ENCODE measurements at places on chromosomes 11 and 22. TPM values are rescaled to one million over a fixed set of nuclear protein-coding genes. Genes with fewer than 3 reads are reported as not detected.

GRCh38 chr11:61526956-61527731 is 18.6 kb downstream of the LRRC10B start:
- ATAC-seq, result no peak

DNA sequence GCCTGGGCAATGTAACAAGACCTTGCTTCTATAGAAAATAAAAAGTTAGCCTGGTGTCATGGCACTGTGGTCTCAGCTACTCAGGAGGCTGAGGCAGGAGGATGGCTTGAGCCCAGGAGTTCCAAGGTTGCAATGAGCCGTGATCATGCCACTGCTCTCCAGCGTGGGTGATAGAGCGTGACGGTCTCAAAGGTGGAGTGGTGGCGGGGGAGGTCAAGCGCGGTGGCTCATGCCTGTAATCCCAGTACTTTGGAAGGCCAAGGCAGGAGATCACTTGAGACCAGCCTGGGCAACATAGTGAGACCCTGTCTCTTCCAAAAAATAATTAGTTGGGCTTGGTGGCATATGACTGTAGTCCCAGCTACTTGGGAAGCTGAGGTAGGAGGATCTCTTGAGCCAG is 16.7 kb upstream of the PISD start:
- ATAC-seq, result no peak

DNA sequence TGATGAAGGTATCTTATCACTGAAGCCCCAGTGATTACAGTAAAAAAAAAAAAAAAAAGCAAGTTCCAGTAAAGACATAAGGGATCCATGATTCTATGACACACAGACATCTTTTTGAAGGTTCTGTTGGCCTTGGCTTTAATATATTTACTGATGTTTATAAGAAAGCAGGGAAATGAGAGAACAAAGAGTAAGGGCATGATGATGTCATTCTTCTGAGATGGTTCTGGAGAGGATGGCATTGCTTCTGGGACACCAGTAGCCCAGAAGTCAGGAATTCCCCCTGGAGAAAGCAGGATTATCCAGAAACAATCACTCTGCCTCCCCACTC is 233.6 kb downstream of the FAM76B start:
- ATAC-seq, result no peak

- no peak for ATAC-seq
These were observed 11.3 kb downstream of the CDC42BPG start for GRCh38 chr11:64833198-64833502.

DNA sequence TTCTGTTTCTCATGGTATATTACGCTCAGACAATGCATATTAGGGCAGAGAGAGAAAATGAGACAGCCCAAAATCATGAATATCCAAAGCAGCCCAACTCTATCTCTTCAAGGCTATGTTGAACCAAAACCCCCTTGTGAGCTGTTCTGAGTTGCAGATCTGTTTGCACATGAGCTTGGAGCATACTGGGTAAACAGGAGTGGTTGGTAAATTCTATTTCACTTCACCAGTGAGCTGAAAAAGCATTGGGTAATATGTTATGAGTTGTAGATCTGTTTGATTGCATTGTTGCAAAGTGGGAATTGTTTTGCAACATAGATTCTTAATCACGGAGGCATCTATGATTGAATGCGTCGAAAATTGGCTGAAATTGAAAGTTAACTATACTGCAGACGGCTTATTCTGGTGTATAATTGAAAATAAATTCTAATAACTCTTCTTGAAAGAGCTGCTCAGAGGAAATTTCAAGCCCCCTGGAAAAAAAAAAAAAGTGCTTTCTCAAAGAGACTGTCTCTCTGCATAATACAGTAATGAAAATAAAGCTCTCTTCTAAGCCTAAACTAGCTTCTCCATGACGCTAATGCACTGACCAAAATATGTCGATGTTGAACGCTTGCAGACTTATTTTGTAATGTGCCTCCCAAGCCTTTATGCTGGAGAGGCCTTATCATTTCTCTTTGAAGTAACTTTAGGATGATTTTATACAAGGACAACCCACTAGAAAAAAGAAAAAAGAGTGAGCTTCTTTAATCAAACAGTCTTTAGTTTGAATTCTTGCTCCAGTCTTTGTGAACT is 263.7 kb downstream of the NTM start:
- ATAC-seq, result peak; percentile 46

GRCh38 chr11:58567889-58568512 is 7.7 kb downstream of the LPXN start:
- ATAC-seq, result peak; percentile 64

GRCh38 chr11:12139144-12139881 is 28.9 kb downstream of the MICAL2 start:
- no peak for ATAC-seq

DNA sequence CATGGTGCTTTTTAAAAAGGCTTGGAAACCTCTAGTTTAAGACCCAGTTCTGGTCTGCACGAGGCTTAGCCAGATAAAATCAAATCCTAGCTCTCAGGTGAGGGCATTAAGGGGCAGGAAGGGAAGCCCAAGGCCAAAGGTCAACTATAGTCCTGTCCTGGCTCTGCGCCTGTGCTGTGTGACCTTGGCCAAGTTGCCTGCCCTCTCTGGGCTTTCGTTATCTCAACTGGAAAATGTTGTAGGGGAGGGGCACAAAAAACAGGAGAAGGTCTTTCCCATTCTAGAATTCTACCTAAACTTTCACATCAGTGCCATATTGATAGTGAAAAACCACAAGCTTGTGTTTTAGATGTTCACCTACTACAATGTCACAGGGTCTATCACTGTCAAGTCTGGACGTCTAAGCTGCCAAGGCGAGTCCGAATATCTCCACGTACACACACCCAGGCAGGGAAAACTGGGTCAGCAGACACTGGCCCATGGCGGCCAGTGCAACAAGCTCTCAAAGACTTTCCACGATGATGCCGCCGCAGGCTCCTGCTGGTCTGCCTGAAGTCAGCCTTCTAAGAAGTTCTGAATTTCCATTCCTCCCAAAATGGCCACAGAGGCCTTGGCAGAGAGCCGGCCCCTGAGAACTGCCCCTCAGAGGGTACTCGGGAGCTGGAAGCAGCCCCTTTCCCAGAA is 18.0 kb downstream of the MN1 start:
- ATAC-seq, result no peak

- peak; percentile 65 for ATAC-seq
These were observed 70.2 kb upstream of the PPARA start for GRCh38 chr22:46079861-46080821.

- ATAC-seq, result peak; percentile 11
These were observed 1.7 kb downstream of the KLHDC7B start for GRCh38 chr22:50547263-50547985.

- ATAC-seq, result no peak
These were observed 16.6 kb downstream of the ASRGL1 start for GRCh38 chr11:62353841-62354240.

GRCh38 chr11:126776119-126776518 is 224.5 kb downstream of the KIRREL3 start:
- no peak for ATAC-seq

DNA sequence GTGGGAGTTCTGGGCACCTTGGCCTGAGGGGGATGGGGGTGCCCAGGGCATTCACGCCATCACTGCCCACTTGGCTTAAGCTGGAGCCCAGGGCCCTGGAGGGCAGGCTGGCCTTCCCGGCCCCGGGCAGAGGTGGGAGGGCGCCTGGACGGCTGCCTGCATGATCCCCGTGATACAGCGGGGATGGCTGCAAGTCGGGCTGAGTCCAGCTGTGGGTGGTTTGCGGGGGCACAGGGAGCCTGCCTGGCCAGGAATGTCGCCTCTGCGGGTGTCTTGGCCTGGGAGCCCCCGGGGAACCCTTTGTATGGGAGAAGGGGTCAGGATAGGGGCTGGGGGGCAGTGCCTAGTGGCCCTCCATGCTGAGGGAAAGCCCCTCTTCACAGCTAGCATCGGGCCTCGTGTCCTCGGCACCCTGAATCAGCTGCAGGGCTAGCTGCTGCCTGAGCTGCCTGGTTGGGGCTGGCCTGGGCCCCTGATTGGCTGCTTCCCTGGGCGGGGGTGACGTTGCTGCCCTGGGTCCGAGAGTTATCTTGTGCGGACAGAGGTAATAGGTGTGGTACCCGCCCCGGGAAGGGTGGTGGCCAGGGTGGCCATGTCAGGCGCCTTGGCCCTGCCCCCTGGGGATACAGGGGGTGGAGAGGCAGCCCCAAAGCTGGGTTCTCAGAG is 8.3 kb downstream of the BRSK2 start:
- no peak for ATAC-seq

DNA sequence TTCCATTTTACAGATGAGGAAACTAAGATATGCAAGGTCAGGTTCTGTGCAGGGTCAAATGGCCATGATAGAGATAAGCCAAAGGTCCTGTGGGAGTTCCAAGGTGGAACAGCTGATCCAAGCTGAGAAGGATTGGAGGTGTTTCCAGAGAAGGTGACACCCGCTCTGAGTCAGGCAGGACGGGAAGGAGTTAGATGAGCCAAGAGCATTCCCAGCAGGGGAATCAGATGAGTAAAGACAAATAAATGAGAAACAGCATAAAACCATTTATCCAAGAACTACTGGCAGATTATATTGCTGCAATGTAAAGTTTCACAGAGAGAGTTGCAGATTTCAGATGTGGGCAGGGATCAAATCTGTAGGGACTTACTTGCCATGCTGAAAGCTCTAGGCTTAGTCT is 18.9 kb upstream of the HEPHL1 start:
- ATAC-seq, result no peak

DNA sequence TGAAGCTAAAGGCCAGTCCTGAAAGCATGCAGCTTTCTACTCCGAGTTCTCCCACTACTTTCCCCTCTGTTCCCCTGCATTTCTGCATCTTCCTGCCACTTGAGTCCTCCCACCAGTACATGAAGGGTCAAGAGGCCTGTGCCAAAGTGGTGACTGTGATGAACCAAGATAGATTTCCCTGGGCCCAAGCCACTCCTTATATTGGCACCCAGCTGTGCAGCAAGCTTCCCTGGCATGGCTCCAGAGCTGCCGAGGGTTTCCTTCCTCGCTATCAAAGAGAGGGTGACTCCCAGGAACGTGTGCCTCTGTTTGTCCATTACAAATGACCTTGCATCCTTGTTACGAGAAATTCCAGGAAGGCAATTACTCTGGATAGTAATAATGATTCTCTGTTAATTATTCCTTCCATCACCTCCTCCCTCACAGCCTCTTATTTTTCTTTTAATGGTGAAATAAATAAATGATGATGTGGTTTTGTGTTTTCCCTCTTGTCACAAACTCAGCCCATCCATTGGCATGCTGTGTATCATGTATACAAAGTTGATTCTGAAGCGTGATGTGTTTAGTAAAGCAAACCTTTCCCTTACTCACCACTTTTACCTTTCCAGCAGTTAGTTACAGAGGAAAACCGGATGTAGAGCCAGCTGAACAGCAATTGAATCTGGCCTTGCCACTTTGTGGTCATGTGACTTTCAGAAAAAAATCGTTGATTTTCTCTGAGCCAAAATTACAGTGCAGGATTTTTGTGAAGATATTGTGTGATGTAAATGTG is 8.3 kb downstream of the SRSF8 start:
- no peak for ATAC-seq

DNA sequence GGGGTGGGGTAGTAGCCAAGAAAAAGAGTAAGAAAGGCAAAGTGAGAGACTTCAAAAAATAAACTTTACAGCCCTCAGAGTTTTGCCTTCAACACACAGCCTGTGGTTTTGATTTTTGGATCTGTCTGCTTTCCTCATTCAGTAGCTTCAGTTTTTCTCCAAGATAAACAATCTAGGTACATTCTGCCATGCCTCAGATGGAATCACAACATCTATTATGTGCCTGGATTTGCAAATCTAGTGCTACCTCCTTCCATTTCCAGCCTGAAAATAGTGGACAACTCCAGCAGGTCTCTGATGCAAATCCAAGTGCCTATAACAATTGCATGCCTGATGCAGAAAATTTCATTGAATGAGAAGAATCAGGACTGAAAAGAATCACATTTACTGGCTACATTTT is 206.6 kb upstream of the GUCY1A2 start:
- no peak for ATAC-seq

DNA sequence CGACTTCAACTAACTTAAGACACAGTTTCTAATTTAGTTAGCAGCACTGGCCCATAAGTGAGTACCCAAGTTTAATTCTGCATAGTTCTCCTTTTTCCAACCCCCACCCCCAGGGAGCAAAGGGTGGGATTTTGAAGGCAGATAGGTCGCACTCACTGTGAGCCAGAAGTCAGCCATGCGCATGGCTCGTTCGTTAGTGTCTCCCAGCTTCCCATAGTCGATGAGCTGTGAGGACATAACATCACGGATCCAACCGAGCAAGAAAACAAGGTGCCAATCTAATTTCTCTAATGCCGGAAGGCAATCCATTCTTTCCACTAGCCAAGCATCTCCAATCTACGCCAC is 577 bp downstream of the MRPL17 start:
- no peak for ATAC-seq

GRCh38 chr11:128785141-128785540 is 82.0 kb downstream of the KCNJ1 start:
- no peak for ATAC-seq

- ATAC-seq, result no peak
These were observed 13.0 kb upstream of the TBX1 start for GRCh38 chr22:19747551-19747950.

DNA sequence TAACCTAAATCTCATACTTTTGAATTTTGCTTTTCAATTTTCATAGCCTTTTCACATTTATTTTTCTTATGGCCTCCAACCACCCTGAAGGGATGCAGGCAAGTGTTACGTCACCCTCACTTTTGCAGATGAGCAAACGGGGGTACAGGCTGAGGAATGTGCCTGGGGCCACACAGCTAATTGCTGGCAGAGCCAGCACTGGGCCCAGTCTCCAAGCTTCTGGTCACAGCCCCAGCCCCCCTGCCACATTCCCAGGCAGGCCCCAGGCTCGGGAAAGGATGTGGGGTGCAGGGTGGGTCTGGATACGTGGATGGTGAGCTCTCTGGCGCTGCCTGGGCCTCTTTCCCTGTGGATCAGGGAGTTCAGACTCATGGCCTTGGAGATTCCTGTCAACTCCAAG is 138.6 kb downstream of the PKNOX2 start:
- ATAC-seq, result no peak

- no peak for ATAC-seq
These were observed 302.4 kb downstream of the MN1 start for GRCh38 chr22:27499121-27499520.

Gene DAGLA
- total RNA-seq, result 5.0 TPM

Gene SYT13
- total RNA-seq, result not detected

Gene MYBPC3
- total RNA-seq, result not detected

Gene NEFH
- 16.4 TPM for total RNA-seq

Gene A4GALT
- 0.75 TPM for total RNA-seq

Gene CCDC188
- total RNA-seq, result not detected

Gene LRRC4C
- total RNA-seq, result 13.8 TPM

Gene OR8D1
- total RNA-seq, result 0.09 TPM

Gene CARNS1
- 0.14 TPM for total RNA-seq

Gene MMP11
- total RNA-seq, result 14.4 TPM

Gene TNNT3
- total RNA-seq, result 0.11 TPM

Gene PARVG
- 0.29 TPM for total RNA-seq
